ENCODE measurements at places on chromosomes 3 and 15.

- no peak for DNase-seq
These were observed 401.2 kb upstream of the NR2F2 start for GRCh38 chr15:95929232-95929846.

- no peak for DNase-seq
These were observed 97.9 kb downstream of the APBA2 start for GRCh38 chr15:28983432-28984311.

- no peak for DNase-seq
These were observed 107.1 kb downstream of the DGKG start for GRCh38 chr3:186254676-186255650.

DNA sequence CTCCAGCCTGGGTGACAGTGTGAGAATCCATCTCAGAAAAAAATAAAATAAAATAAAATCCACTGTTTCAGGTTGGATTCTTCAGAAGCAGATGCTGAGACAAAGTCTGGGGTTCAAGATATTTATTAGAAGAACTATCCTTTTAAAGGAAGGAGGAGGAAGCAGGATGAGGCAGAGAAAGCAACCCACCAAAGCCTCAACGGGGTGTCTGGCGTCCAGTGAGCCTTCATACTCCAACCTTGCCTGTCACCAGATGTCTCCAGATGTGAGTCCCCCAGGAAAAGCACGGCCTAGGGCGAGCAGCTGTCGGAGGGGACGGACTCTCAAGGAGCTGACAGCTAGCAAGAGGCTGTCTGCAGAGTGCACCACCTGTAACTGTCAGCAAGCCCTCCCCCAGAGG, 37.3 kb downstream of the MB21D2 start:
- no peak for DNase-seq

GRCh38 chr15:91926908-91927270, 73.4 kb downstream of the SLCO3A1 start:
- no peak for DNase-seq
